ENCODE measurements at places on chromosomes 2 and 18.

GRCh38 chr2:64799592-64800252 lies 146.0 kb upstream of the SERTAD2 start:
- DNase-seq, result no peak

DNA sequence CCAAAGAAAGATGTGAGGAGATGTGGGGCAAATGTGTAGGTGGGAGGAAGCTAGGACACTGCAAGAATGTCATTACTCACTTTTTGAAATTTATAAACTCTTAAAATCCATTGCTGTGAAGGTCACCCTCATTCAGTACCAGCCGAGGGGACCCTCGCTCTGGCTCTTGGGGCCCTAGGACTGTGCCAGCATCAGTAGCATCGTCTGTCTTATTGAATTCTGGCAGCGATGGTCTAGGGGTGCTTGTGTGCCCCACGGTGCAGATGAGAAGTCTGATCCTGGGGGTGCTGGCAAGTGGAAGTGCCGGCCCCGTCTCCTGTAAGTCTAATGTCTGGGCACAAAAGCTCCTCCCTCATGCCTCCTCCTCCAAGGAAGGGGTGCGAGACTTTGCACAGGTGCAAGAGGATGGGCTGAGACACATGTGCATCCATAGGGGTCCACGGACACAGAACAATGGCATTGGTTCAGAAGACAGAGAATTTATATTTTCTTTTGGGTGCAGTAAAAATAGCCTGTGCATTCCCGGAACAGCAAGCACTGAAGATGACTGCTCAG lies 266.7 kb upstream of the HDAC4 start:
- DNase-seq, result no peak

- DNase-seq, result no peak
Observed at GRCh38 chr2:123791684-123792083, 233.4 kb upstream of the CNTNAP5 start.

DNA sequence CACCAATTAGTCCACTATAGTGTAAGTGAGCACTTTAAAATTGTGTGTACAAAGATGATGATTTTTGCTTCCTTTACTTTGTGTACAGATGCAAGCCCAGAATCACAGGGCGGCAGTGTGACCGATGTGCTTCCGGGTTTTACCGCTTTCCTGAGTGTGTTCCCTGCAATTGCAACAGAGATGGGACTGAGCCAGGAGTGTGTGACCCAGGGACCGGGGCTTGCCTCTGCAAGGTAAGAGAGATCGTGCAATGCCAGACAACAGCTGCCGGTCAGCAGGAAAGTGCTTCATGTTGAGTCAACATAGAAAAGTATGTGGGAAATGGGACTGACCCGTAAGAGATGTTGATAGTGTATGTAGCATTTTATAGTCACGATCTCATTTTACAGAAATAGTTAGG lies 156.8 kb upstream of the TTC39C start:
- DNase-seq, result no peak

GRCh38 chr18:66005831-66006588 lies 255.2 kb downstream of the CDH7 start:
- DNase-seq, result no peak

DNA sequence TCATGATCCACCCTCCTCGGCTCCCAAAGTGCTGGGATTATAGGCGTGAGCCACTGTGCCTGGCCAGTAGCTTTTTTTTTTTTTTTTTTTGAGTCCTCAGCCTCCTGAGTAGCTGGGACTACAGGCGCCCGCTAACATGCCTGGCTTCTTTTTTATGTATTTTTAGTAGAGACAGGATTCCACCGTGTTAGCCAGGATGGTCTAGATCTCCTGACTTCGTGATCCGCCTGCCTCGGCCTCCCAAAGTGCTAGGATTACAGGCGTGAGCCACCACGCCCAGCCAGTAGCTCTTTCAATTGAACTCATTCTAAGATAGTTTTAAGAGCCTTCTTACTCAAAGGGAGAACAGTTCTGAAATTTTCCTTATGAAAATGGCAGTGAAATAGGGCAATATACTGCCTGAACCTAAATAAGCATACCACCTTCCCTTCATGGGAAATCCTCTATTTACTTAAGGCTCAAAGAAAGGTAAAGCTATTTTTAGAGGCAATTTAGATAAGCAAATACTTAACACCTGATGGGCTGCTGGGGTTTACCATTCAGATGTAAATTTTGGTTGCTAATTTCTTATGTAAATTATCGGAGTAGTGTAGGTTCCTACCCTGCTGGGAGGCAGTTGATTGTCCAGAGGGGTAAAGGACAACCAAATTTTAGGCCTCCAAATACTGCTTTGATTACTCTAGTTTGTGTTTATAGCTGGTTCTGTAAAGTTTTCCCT lies 144.7 kb downstream of the GREB1L start:
- DNase-seq, result no peak

GRCh38 chr2:3498783-3499394 lies 20.4 kb downstream of the ADI1 start:
- DNase-seq, result no peak

- no peak for DNase-seq
Observed at GRCh38 chr18:34697233-34697632, 12.9 kb upstream of the DTNA start.

- DNase-seq, result no peak
Observed at GRCh38 chr18:32346671-32347070, 124.0 kb downstream of the GAREM1 start.

DNA sequence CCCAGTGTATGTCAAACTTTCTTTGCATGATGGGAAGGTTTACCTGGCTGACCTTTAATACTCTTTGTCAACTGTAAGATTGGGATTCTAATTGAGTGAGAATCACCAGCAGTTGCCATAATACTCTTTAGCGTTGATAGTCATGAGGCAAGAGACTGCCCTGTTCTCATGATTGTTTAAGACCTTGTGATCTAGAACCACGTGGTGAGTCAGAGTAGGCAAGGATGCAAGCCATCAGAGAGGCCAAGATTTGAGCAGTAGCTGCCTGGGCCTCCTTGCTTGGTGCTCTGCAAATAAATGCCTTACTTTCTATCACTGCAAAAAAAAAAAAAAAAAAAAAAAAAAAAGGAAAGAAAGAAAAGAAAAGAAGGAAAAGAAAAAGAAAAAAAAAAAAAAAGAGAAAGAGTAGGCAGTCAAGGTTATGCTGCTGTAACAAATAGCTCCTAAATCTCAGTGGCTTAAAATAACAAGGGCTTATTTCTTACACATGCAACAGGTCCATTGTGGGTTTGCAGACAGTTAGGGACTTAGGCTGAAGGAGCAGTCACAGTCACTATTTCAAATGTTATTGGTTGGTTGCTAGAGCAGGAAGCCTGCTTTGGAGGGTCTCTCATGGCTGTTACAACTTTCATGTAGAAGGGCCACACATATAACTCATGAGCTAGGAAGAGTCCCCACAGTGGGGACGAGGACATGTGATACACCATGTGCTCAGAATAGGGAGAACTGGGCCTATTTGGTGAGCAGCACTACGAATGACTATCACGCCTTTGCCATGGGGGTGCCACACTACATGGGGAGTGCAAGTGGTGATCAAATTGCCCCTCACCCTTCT lies 21.7 kb downstream of the IL1R2 start:
- no peak for DNase-seq

GRCh38 chr2:234279637-234280036 lies 217.2 kb downstream of the ARL4C start:
- DNase-seq, result no peak

GRCh38 chr2:40164736-40165508 lies 287.0 kb downstream of the SLC8A1 start:
- no peak for DNase-seq

- DNase-seq, result no peak
Observed at GRCh38 chr2:173663353-173663752, 301.8 kb downstream of the SP3 start.

GRCh38 chr2:215729985-215730620 lies 283.2 kb downstream of the MREG start:
- no peak for DNase-seq

- no peak for DNase-seq
Observed at GRCh38 chr2:129458436-129458835, 521.0 kb upstream of the RAB6C start.

DNA sequence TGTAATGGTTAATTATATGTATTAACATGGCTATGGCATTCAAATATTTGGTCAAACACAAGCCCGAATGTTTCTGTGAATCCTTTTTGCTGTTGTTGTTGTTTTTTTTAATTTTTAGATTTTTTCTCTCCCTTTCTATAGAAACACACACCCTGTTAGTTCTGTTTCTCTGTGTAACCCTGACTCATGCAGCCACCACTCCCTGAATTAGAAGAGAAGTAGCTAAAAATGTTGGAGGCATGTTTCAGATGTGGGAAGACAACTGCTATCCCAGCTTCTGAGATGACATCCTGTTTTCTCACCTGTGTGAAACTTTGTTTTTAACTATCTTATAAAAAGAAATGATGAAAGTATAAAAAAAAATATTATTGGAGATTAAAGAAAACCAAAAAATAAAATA lies 219.6 kb upstream of the RGPD4 start:
- DNase-seq, result no peak

GRCh38 chr2:124810132-124810531 lies 785.0 kb downstream of the CNTNAP5 start:
- no peak for DNase-seq

DNA sequence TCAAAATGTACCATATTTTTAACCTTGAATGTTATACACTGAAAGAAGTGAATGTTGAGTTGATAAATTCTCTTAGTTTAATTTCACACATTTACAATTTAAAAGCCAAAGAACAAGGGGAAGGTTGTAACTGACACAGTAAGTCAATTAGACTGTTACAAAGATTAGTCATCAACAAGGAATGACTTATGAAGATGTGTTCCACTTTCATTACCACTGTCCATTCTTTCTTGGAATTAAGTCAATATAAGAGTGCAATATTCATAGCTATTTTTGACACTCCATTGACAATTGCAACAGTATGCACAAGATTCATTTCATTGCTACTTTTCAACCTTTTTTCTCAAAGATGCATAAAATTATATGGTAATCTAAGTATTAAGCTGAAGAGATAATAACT lies 291.3 kb downstream of the RIT2 start:
- no peak for DNase-seq

GRCh38 chr2:222521099-222521498 lies 96.8 kb downstream of the SGPP2 start:
- no peak for DNase-seq

GRCh38 chr2:143852759-143853158 lies 667.2 kb downstream of the ZEB2 start:
- no peak for DNase-seq

- no peak for DNase-seq
Observed at GRCh38 chr2:170086117-170086688, 91.7 kb upstream of the MYO3B start.

DNA sequence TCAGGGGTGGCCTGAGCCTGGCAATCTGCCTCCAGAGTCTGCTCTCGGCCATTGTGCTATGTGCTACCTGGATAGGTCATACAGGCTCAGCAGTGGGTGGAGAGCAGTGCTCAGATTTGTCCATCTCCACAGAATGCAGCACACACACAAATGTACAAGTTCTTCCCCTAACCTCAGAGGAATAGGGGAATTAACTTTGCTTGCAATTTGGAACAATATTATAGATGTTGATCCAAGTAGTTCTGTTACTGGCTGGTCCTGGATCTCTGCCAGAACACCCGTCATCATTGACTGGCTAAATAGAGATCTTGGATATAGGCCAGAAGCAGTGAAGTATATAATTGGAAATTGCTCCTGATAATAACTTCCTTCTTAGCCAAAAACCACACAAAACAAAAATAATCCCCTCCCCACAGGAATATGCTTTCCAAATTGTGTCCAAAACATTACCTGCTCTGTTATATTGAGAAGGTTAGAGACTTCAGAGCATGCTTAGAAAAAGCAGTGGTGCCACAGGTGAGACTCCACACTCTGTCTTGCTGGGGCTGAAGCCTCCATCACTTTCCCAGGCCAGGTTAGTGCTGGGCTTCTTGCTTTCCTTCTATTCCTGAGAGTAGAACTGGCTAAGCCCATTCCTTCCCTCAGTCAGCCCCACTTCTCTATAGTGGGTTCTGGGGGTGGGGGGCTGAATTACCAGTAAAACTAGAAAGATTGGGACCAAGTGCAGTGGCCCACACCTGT lies 38.8 kb downstream of the NCAPH start:
- no peak for DNase-seq

GRCh38 chr2:71517851-71518250 lies 64.5 kb downstream of the DYSF start:
- no peak for DNase-seq

GRCh38 chr2:196315388-196316049 lies 144.1 kb upstream of the STK17B start:
- DNase-seq, result no peak

DNA sequence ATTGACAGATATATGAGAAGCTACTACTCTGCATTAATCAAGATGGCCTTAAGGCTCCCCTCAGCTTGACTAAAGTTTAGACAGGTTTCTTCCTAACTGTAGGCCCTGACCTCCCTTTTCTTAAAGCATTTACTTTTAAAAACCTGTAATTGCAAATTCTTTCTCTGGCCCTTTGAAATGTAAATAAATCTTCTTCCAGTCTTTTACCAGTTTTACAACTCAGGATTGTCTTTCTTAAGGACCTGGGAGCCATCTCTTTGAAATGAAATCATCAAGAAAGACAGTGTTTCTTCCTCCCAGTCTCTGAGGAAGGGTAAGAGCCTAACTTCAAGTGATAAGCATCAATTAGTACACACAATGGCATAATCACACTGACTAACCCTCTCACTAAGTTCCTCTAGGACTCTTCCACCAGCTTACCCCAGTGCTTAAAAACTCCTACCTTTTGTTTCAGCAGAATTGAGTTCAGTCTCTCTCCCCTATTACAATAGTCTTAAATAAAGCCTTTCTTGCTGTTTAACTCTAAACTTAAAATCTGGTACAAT lies 58.7 kb upstream of the CDH20 start:
- no peak for DNase-seq

DNA sequence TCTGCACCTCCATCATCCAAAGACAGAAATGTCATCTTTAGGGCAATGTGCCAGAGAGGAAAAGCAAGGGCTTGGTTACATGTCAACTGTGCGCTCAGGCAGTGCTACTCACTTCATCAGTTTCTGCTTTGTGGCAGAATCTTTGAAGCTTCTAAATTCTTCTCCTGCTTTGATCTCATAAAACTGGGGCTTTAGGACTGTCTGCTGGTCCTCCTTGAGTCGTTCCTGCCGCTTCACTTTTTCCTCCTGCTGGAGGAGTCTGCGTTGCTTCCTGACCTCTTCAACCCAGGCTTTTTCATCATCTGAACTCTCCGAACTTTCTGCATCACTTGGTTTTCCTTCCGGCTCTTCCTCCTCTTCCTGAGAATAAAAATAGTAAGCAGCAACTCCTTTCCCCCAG lies 100.8 kb downstream of the NOL10 start:
- no peak for DNase-seq

DNA sequence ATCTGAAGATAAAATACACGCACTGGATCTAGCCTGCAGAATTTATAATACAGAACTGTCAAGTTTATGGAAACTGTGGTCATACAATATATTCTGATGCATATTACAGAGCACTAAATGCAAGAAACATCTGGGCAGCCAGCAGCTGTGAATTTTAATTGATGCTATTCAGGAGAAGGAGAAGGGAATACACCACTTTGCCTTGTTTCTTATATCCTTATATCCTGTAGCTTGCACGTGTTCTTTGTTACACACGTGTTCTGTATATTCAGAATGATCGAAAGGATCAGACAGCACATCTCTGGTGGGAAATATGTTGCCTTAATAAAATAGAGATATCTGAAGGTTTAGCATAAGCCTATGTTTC lies 335.8 kb downstream of the AGPS start:
- DNase-seq, result no peak

- DNase-seq, result no peak
Observed at GRCh38 chr18:31102025-31102684, at the start of gene DSC2. TSS of gene DSC2 (minus strand) at chr18:31102421. CDS start at chr18:31101971, 450 bp downstream.
